ENCODE measurements at places on chromosomes 7 and 10.

- H3K36me3 ChIP-seq, result no peaks in the 10 kb centered on the region
- no peak overlapping the region for H3K27ac ChIP-seq
- no peak overlapping the region for H3K4me3 ChIP-seq
- H3K4me1 ChIP-seq, result peaks cover 49% of the 10 kb centered on the region
- no peak for DNase-seq
Observed at GRCh38 chr10:101216207-101217043, 12.8 kb downstream of the LBX1 start.

DNA sequence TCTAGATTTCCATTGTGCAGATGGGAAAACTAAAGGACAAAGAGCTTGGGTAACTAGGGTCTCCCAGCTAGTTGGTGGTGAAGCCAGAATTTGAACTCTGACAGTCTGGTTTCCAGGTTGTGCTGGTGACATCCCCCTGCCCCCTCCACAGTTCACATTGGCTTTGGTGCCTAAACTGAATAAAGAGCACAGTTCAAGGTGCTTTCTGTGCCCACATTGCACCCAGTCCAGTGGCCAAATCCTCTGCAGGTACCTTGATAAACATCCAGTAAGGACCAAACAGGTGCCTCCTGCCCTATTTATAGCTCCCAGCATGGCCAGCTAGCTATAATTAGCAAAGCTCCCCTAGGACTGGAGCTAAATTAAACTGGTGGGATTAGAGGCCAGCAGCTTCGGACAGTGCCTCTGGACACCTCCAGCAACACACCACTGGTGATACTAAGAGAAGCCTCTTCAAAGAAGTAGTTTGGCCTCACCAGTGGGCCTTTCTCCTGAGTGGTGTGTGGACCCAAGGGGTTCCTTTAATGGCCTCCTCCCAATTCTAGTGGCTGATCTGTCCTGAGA is 59.9 kb downstream of the KCNMA1 start:
- no peaks in the 10 kb centered on the region for H3K27me3 ChIP-seq
- H3K27ac ChIP-seq, result peak overlapping the region; percentile 5
- H3K36me3 ChIP-seq, result no peaks in the 10 kb centered on the region
- peaks cover 26% of the 10 kb centered on the region for H3K4me1 ChIP-seq
- H3K4me3 ChIP-seq, result no peak overlapping the region

DNA sequence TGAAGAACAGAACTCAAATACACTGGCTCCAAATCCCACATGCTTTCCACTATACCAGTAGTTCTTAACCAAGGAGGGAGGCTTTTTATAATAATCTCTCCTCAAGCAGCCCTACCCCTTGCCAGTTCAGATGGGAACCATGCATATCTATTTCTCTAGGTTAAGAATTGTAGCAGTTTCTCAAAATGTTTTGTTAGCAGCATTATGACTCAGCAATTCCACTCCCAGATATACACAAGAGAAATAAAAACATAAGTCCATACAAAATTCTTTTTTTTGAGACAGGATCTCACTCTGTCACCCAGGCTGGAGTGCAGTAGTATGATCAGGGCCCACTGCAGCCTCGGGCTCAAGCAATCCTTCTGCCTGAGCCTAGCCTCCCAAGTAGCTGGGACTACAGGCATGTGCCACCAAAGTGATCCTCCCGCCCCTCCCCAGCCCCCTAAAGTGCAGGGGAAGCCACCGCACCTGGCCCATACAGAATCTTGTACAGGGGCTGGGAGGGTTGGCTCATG is 18.1 kb downstream of the YWHAG start:
- peaks cover 81% of the 10 kb centered on the region for H3K4me1 ChIP-seq
- no peak overlapping the region for H3K27ac ChIP-seq
- H3K4me3 ChIP-seq, result no peak overlapping the region
- no peaks in the 10 kb centered on the region for H3K27me3 ChIP-seq

GRCh38 chr7:4472728-4473127 is 209.4 kb upstream of the FOXK1 start:
- H3K27ac ChIP-seq, result no peak overlapping the region
- no peaks in the 10 kb centered on the region for H3K27me3 ChIP-seq
- no peaks in the 10 kb centered on the region for H3K36me3 ChIP-seq
- H3K4me3 ChIP-seq, result no peak overlapping the region

DNA sequence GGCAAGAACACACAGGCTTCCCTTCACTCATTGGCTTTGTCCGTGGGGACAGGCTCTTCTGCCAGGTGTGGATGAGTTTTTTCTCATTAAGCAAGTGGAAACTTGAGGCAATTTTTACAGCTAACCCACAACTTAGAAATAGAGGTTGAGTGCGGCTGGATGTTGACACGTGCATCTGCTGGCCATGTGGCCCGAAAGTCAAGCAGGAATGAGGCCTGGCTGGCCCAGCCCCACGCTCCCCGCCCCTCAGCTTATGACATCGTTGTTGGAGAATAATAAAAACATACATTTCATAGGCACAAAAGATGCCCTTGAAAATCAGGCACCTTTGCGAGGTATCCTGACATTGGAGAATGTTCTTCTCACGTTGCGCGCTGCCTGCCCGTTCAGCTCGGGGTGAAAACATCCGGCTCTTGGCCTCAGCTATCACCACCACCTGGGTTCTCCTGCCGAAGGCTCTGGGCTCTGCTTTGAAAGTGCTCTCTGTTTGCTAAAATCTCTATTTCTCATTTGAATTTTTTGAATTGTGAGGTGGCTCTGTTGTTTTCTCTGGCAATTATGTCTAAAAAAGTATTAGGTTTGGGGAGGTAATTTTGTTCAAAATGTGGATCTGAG is 310.7 kb downstream of the WDR37 start:
- no peaks in the 10 kb centered on the region for H3K27me3 ChIP-seq
- no peaks in the 10 kb centered on the region for H3K4me1 ChIP-seq
- H3K4me3 ChIP-seq, result no peak overlapping the region
- no peak overlapping the region for H3K27ac ChIP-seq

GRCh38 chr10:83955406-83955805 is 183.9 kb upstream of the GHITM start:
- H3K27ac ChIP-seq, result no peak overlapping the region
- H3K27me3 ChIP-seq, result no peaks in the 10 kb centered on the region
- no peaks in the 10 kb centered on the region for H3K4me1 ChIP-seq

DNA sequence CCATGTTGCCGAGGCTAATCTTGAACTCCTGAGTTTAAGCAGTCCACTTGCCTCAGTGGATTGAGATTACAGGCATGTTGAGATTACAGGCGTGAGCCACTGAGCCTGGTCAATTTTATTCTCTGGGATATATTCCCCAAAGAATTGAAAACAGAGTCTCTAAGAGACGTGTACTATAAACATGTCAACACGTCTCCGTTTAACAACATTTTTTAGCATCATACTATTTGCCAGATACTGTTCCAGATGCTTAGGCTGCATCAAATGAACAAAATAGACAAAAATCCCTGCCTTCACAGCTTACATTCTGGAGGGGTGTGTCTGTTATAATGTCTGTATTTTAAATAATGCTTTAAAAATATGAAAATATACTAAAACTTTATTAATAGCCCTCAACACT is 54.1 kb upstream of the PRKG1 start:
- H3K27ac ChIP-seq, result no peak overlapping the region
- H3K4me1 ChIP-seq, result no peaks in the 10 kb centered on the region
- DNase-seq, result peak; percentile 22
- no peak overlapping the region for H3K4me3 ChIP-seq

DNA sequence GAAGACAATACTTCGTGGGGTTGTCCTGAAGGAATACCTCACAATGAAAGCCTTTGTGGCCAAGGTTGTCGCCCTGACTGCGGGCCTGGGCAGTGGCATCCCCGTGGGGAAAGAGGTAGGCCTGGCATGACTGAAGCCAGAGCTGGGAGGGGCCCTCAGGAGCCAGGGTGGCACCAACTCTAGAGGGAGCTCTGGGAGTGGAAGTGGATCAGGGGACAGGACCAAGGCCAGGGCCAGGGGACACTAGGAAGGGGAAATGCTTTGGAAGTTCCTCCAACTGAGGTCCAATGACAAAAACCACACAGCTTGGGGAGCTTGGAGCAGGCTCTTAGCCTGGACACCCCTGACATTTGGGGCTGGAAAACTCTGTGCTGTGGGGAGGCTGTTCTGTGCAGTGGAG is 5.8 kb downstream of the CLCN1 start:
- H3K27ac ChIP-seq, result no peak overlapping the region
- H3K36me3 ChIP-seq, result no peaks in the 10 kb centered on the region
- no peaks in the 10 kb centered on the region for H3K27me3 ChIP-seq
- no peaks in the 10 kb centered on the region for H3K4me1 ChIP-seq
- H3K4me3 ChIP-seq, result no peak overlapping the region

- no peak for DNase-seq
- no peak overlapping the region for H3K27ac ChIP-seq
- no peaks in the 10 kb centered on the region for H3K4me1 ChIP-seq
- H3K27me3 ChIP-seq, result no peaks in the 10 kb centered on the region
- H3K4me3 ChIP-seq, result no peak overlapping the region
Observed at GRCh38 chr7:38950309-38950708, 27.4 kb upstream of the POU6F2 start.

DNA sequence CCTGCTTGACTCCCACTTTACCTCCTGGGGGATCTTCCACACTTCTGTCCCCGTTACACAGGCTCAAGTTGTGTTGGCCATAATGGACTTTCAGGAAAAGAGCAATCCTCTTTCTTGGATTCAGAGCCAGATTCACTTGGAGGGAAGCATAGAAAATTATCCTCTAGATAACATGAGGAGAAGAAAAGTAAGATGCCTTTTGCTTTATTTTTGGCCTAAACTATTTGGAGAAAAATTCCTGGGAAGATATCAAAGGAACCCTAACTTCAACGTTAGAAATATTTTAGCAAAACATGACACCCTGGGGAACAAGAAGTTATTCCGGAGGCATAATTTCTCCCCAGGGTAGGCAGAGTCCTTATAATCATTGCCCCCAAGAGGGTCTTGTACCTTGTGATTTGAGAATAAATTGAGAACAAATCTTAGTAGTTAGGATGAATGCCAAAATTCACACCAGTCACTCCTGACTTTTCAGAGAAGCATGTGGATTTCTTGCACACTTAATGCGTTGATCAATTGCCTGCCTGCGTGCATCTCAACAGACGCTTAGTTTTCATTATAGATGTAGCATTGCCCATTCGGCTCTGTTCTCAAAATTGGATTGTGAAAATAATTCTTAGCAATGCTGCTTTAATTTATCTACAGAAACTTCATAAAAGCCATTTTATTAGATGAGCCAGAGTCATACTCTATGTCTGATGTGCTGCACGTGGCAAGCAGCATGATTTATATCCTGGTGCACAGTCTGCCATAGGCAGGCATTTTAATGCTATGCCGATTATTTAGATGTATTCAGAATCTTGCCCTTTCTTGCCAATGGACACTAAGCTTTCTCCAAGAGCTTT is 224.4 kb downstream of the C7orf25 start:
- no peak for DNase-seq
- H3K27ac ChIP-seq, result no peak overlapping the region
- H3K36me3 ChIP-seq, result no peaks in the 10 kb centered on the region

DNA sequence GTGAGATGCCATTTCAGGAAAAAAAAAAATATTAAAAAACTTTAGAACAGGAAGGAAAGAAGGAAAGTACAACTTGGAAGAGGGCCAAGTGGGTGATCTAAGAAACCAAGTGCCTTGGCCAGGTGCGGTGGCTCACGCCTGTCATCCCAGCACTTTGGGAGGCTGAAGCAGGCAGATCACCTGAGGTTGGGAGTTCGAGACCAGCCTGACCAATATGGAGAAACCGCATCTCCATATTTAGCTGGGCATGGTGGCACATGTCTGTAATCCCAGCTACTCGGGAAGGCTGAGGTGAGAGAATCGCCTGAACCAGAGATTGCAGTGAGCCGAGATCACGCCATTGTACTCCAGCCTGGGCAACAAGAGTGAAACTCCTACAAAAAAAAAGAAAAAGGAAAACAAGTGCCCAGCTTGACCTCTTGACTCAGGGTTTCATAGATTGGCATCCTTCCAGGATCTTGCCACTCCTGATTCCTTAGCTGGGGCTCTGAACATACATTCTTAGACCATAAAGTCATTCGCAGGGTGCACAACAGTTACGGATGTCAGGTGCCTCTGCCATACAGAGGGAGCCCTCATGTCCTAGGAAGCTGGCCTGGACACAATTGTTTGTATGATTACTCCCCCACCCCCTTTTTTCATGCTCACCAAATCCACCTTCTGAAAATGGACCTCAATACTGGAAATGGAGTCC is 2.1 kb upstream of the GUSB start:
- no peak overlapping the region for H3K27ac ChIP-seq
- peaks cover 15% of the 10 kb centered on the region for H3K36me3 ChIP-seq
- no peak overlapping the region for H3K4me3 ChIP-seq
- no peaks in the 10 kb centered on the region for H3K27me3 ChIP-seq
- peaks cover 13% of the 10 kb centered on the region for H3K4me1 ChIP-seq

DNA sequence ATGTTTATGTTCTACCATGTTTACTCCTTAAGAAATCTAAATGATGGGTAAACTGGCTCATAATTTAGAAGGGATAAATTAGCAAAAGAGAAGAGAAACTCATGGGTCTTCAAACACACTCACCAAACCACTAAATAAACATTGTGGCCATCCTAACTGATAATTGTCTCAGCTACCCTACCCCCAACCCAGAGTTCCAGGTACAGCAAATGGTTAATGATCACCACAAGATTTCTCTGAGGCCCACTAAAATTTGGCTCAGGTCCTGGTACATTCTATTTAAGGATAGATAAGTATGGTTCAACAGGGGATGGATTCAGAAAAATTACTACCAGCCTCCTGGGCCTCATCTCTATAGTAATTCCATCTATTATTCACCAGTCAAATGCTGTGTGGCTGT is 21.4 kb downstream of the SLC25A13 start:
- H3K36me3 ChIP-seq, result peaks cover 7% of the 10 kb centered on the region
- no peak for DNase-seq
- H3K27ac ChIP-seq, result no peak overlapping the region
- H3K27me3 ChIP-seq, result no peaks in the 10 kb centered on the region

DNA sequence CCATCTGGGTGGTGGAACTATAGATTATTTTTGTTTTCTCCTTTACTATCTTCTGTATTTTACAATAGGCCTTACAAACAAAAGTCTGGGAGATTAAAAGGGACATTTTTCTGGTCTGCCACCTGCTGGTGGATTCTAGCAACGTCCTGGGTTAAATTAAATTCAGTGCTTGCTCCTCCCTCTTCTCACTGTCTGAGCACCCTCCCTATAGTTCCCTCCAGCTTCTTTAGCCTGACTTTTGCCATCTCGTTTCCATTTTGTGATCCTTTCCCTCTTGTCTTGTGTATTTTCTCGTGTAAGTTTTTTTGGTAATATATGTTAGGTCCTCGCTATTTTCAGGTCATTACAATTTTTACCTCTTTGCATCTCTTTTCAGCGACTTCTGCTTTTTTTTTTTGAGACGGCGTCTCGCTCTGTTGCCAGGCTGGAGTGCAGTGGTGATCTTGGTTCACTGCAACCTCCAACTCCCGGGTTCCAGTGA is 16.1 kb downstream of the ANKRD16 start:
- peak; percentile 63 for DNase-seq
- H3K4me3 ChIP-seq, result no peak overlapping the region
- H3K27me3 ChIP-seq, result no peaks in the 10 kb centered on the region
- H3K4me1 ChIP-seq, result no peaks in the 10 kb centered on the region

- H3K27me3 ChIP-seq, result no peaks in the 10 kb centered on the region
- DNase-seq, result no peak
- no peaks in the 10 kb centered on the region for H3K36me3 ChIP-seq
- no peak overlapping the region for H3K27ac ChIP-seq
- H3K4me3 ChIP-seq, result no peak overlapping the region
Observed at GRCh38 chr10:51861051-51861450, 161.7 kb upstream of the CSTF2T start.

- no peak for DNase-seq
- H3K27ac ChIP-seq, result no peak overlapping the region
- H3K4me1 ChIP-seq, result no peaks in the 10 kb centered on the region
- H3K27me3 ChIP-seq, result no peaks in the 10 kb centered on the region
Observed at GRCh38 chr7:115110523-115110922, 188.6 kb downstream of the MDFIC start.
